Endodermal cell (in vitro differentiated cells): ENCODE measurements at places on chromosomes 13 and 19.
A peak's percentile ranks its signal among the peaks of the same experiment; 100 is the strongest.

DNA sequence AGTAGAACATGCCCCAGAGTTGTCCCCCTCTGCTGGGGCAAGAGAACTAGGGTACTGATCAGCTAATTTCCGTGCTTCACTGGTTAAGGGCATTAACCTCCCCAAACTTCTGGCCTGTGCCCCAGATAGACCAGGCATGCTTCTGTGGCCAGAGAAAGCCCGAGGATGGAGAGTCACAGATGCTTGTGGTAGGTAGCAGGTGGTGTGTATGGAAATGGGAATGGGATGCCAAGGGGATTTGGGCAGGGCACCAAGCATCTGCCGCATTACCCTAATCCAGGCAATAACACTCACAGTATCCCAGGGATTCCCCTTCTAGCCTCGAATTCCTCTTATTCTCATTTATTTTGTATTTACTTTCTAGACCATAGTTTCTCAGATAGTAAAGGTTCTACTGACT is 124.8 kb upstream of the KLF12 start:
- DNase-seq, result no peak

DNA sequence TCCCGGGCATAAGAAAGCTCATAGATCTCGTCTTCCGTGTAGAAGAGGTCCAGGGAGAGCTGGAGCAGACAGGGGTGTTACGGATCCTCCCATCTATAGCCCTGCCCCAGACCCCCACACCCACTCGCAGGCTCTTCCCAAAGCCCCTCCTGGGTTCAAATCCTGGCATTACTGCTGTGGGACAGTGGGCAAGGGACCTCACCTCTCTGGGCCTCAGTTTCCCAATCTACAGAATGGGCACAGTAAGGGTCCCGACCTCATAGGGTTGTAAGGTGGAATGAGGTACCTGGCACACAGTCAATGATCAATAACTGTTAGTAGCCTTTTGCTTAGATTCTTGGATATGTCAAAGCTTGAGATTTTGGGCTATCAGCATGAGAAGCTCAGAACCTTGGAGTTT is 10.5 kb downstream of the FAM98C start:
- no peak for DNase-seq

DNA sequence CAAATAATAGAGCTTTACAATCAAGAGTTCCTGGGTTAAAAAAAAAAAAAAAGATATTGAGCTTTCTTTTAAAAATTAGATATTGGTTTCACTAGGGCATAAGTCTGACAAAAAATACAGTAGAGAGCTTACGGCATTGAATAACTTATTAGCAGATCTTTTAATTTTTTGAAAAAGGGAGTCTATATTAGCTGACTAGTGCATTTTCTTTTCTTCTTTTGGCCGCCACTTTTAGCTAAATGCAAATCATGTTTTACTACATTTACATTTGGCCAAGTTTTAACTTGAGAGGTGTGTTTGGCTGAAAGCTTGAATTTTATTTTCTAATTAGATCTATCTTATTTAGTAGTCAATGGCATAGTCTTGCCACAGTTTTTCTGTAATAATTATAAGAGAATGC is 43.4 kb downstream of the SPRY2 start:
- DNase-seq, result no peak

DNA sequence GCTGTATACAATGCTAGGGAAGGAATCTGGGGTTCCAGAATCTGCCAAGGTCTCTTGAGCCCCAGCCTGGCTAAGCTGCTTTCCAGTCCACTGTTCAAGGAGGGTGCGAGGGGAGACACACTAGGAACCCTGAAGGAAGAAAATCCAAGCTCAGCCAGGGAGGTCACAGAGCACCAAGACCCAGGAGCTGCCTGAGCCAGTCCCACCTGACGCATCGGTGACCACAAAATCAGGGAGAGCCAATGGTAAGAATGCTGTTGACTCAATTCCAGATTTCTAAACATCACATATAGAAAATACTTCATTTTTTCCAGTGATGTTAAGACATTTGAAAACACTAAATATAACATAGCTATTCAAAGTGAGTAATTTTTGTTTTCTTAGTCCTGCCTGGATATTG is 50.1 kb downstream of the CEP89 start:
- no peak for DNase-seq

- DNase-seq, result no peak
Measured at GRCh38 chr19:12873891-12874745, 7.1 kb downstream of the DNASE2 start.

- DNase-seq, result no peak
Measured at GRCh38 chr13:108996430-108996829, 367.0 kb downstream of the MYO16 start.

- DNase-seq, result no peak
Measured at GRCh38 chr13:110301083-110301482, 5.9 kb downstream of the COL4A1 start.

DNA sequence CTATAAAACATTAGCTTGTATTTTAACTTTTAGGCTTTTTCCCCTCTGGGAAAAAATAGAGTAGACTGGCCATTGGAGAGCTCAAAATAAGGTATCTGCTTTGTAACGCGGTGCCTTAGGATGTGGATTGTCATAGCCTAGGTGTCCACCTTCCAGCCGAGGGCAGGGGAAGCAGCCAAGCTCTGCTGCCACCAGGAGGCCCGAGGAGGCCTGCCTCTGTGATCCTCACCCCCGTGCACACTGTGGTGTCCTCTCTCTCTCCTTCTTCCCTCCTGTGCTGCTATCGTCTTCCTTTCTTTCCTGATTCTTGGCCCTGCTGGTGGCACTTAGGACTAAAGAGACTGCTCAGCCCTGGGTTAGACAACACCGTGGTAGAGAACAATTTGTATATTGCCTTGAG is 11.3 kb downstream of the HNRNPM start:
- peak; percentile 84 for DNase-seq

GRCh38 chr19:36674201-36674600 is 7.6 kb upstream of the ZNF461 start:
- DNase-seq, result no peak

- DNase-seq, result no peak
Measured at GRCh38 chr19:19021115-19021514, 12.2 kb downstream of the SUGP2 start.

GRCh38 chr19:4597975-4598671 is 38.6 kb upstream of the SEMA6B start:
- DNase-seq, result peak; percentile 94

DNA sequence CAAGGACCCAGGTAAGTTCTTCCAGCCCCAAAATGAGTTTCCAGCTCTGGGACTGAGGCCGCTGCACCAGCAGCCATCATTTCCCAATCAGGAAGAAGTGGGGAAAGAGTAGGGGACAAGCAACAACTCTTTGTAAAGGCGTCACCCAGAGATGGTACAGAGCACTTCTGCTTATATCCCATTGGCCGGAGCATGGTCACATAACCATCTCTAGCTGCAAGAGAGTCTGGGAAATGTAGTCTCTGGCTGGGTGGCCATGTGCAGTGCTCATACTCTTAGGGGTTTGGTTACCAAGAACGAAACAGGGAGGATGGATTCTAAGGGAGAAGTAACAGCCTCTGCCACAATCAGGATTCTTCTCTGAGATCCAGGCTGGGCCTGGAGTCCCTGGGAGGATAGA is 26.3 kb downstream of the CKM start:
- no peak for DNase-seq

DNA sequence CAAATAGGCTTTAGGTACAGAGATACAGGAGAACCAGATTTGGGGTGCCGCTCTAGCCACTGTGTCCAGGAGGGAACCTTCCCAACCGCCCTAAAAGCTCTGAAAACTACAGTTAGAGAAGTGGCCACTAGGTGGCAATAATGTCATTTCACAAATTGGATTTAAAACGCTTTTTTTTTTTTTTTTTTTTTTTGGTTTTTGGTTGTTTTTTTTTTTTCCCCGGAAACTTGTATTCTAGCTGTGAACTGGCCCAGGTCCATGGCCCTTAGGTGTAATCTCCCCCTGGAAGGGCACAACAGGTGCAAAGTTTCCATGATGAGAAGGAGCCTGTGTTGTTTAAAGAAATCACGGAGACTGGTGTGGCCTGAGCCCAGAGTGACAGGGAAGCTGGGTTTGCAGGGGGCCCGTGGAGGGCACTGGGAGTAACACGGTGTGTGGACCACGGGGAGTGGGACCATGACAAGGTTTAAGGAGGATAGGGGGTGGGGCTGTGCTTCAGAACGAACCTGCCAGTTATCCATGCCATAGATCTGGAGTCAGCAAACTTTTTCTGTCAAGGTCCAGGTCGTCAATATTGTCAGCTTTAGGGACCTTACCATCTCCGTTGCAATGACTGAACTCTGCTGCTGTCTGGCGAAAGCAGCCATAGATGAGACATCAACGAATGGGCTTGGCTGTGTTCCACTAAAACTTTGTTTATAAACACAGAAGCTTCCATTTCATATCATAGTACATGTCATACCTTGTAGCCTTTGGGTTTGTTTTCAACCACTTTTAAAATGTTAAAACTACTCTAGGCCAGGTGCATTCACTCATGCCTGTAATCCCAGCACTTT is 10.1 kb downstream of the OR1I1 start:
- DNase-seq, result peak; percentile 67

DNA sequence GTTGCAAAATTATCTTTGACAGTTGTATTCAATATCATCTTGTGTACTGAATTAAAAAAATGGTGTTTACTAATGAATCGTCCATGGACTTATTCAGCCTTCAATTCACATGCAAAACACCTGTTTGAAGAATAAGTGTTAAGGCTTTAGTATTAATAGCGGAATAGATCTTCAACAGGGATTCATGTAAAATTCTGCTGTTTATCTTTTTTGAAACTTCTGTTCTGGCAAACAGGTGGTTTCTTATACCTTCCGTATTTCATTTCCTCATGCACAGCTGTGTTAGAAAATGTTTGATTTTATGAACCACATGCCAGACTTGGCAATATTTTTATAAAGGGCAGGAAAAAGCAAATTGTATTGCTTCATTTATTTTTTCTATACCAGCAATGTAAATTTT is 255.7 kb downstream of the DACH1 start:
- no peak for DNase-seq

GRCh38 chr13:43448605-43449336 is 338.0 kb downstream of the ENOX1 start:
- no peak for DNase-seq

DNA sequence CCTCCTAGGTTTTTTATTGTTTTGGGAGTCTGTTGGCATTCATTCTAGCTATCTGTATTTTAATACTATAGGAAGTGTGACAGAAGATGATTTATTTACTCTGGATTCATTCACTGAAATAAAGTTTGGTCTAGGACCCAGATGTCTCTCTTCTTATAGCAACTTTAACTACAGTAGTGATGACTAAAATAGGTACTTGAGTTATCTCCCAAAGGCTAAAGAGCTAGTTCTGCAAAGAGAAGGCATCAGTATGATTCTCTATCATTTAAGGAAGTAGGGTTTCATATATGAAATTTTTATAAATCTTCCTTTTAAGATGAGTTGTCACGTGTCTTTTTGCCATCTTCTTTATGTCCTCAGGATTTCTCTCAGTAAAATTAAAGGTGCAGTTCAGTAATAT is 507.4 kb downstream of the KCTD12 start:
- DNase-seq, result no peak

GRCh38 chr19:49730166-49730565 is 32.9 kb downstream of the TSKS start:
- no peak for DNase-seq

DNA sequence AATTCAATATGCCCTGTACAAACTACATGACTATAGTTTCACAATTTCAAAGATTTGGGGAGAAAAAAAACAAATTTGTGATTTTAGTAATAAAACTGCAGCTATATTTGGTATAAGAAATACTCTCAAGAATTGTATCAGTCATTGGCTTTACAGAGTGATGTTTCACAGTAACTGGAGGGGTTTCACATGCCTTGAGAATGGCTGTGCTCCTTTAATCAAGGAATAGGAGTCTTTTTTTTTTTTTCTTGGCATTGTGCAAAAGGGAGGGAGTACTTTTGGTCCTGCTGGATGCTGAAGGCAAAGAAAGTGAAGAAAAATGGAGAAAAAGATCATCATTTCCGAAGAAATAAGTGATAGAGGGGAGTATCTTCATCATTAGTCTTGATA is 6.8 kb downstream of the ZNF507 start:
- DNase-seq, result no peak

DNA sequence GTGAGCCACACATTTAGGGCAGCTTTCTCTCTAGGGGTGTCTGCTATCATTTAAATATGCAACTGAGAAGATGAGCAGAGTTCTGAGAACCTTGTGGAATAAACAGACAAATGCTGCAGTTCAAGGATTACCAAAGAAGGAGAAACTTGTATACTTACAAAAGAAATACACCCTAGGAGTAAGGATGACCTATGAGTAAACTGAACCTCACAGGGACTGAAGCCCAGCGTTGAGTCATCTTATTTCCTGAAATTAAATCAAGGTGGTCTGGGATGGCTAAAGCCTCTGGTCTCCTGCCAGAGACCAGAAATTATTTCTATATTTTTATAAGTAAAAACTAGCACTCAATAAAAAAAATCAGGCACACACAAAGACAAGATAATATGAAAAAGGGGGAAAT is 40.1 kb downstream of the FAM216B start:
- DNase-seq, result no peak

DNA sequence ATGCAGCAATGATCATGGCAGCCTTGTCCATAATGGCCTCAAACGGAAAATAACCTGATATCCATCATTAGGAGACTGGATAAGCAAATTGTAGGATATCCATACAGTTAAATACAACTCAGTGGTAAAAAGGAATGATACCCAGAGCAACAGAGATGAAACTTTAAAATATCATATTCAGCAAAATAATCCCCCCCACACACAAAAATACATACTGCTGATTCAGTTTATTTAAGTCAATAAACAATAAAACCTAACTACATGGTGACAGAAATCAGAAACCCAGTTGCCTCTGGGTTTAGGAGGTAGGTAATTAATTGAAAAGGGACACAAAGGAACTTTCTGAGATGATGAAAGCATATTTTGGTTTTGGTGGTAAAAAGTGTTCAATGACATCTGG is 27.9 kb upstream of the DLEU7 start:
- no peak for DNase-seq

- DNase-seq, result peak; percentile 80
Measured at GRCh38 chr19:55373306-55373992, 3.2 kb upstream of the TMEM190 start.

- no peak for DNase-seq
Measured at GRCh38 chr19:54739587-54740497, 1.5 kb downstream of the KIR2DL3 start.

- DNase-seq, result peak; percentile 66
Measured at GRCh38 chr19:43353606-43354304, at the start of gene CD177. TSS of gene CD177 (plus strand) at chr19:43353686. CDS start at chr19:43353715, 29 bp downstream.

GRCh38 chr13:26541678-26542568 is 15.6 kb upstream of the WASF3 start:
- DNase-seq, result no peak

- no peak for DNase-seq
Measured at GRCh38 chr13:92575777-92576176, 650.8 kb upstream of the GPC6 start.

GRCh38 chr19:7734220-7735203 is 2.6 kb upstream of the CLEC4G start:
- DNase-seq, result no peak

DNA sequence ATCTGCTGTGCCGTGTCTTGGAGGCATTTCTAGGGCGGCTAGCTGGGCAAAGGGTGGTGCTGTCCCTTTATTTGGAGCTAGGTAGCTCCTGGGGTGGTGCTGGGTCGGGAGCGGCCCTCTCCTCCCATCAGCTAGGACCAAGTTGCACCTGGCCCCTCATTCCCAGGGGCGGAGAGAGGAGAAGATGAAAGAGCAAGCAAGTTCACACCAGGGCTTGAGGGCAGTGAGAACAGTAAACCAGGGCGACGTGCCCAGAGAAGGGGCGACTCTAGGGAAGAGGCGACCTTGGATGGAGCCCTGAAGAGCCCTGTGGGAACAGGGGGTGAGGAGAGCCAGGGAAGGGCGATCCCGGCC is 17.0 kb upstream of the KCNN1 start:
- peak; percentile 86 for DNase-seq

- no peak for DNase-seq
Measured at GRCh38 chr13:21625366-21625765, 21.4 kb upstream of the MICU2 start.
